ENCODE measurements at places on chromosomes 6 and 20. TPM values are rescaled to one million over a fixed set of nuclear protein-coding genes. Genes with fewer than 3 reads are reported as not detected.
A peak's percentile ranks its signal among the peaks of the same experiment; 100 is the strongest.

Gene GMPR
- 19.5 TPM for total RNA-seq

Gene PACSIN1
- total RNA-seq: 0.66 TPM

Gene TGM2
- 60.2 TPM for total RNA-seq

- H3K36me3 ChIP-seq: peaks cover 64% of the 10 kb centered on the region
- peak; percentile 92 for DNase-seq
- no peaks in the 10 kb centered on the region for H3K27me3 ChIP-seq
- peak overlapping the region; percentile 84 for H3K27ac ChIP-seq
These were observed 13.9 kb downstream of the DEF6 start for GRCh38 chr6:35311390-35312075.

GRCh38 chr20:39144757-39145156 lies 182.6 kb downstream of the DHX35 start:
- no peak overlapping the region for H3K4me3 ChIP-seq
- peaks cover 4% of the 10 kb centered on the region for H3K27me3 ChIP-seq
- no peaks in the 10 kb centered on the region for H3K36me3 ChIP-seq
- no peak for DNase-seq
- no peaks in the 10 kb centered on the region for H3K4me1 ChIP-seq
- H3K27ac ChIP-seq: no peak overlapping the region

- no peak for DNase-seq
- no peaks in the 10 kb centered on the region for H3K27me3 ChIP-seq
- H3K4me1 ChIP-seq: peaks cover 35% of the 10 kb centered on the region
- peak overlapping the region; percentile 41 for H3K27ac ChIP-seq
- no peaks in the 10 kb centered on the region for H3K36me3 ChIP-seq
These were observed 25.8 kb downstream of the LY86 start for GRCh38 chr6:6614096-6614982.

DNA sequence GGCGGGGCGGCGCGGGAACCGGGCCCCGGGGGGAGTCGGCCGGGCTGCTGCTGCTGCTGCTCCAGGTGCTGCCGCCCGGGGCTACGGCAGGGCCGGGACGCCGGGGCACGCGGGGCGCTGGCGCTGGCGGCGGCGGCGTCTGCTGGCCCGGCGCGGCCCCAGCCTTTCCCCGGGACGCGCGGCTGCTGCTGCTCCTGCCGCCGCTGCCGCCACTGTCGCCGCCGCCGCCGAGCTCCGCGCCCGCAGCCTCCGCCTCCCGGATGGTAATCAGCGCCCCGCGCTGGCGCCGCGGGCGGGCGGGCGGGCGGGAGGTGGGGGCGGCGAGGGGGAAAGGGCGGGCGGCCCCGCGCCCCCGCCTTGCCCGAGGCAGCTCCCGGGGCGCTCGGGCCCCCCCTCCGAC lies 306 bp downstream of the EBF4 start:
- no peak overlapping the region for H3K27ac ChIP-seq
- peak; percentile 72 for DNase-seq
- peaks cover 16% of the 10 kb centered on the region for H3K27me3 ChIP-seq

GRCh38 chr6:12096342-12096741 lies 84.2 kb downstream of the HIVEP1 start:
- H3K27ac ChIP-seq: no peak overlapping the region
- H3K4me1 ChIP-seq: peaks cover 3% of the 10 kb centered on the region
- no peak overlapping the region for H3K4me3 ChIP-seq
- DNase-seq: no peak

- H3K27me3 ChIP-seq: no peaks in the 10 kb centered on the region
- no peak for DNase-seq
- no peaks in the 10 kb centered on the region for H3K36me3 ChIP-seq
- H3K4me3 ChIP-seq: no peak overlapping the region
These were observed 238.7 kb downstream of the EYS start for GRCh38 chr6:65468307-65468706.

GRCh38 chr6:11410539-11411307 lies 126.8 kb upstream of the TMEM170B start:
- peaks cover 13% of the 10 kb centered on the region for H3K4me1 ChIP-seq
- H3K36me3 ChIP-seq: no peaks in the 10 kb centered on the region
- no peak overlapping the region for H3K27ac ChIP-seq
- DNase-seq: no peak

DNA sequence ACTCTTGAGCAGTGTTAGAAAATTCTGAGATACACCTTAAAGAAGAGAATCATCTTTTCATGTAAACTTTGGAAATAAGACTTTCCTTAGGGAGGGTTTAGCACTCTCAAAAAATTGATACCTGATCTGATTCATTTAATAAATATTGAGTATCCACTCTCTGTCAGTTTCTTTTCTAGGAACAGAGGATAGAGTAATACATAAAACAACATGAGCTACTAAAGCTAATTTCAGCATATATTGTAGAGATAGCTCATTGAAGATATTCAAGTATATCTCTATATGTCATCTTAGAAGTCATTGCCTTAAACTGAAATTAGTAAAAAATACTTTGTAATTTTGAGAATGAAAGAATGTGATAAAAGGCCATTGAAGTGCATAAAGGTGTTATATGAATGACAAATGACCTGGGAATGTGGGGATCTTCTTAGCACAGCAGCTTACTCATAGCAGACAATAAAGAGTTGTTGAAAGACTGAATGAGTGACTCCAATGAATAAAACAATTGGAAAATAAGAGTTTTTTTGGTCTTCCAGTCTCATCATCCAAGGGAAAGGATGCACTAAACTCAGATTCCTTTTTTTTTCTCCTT lies 29.2 kb downstream of the RHAG start:
- no peak overlapping the region for H3K4me3 ChIP-seq
- DNase-seq: no peak
- H3K36me3 ChIP-seq: no peaks in the 10 kb centered on the region
- H3K4me1 ChIP-seq: no peaks in the 10 kb centered on the region

- H3K27ac ChIP-seq: no peak overlapping the region
- no peak for DNase-seq
- H3K4me3 ChIP-seq: no peak overlapping the region
- H3K36me3 ChIP-seq: peaks cover 26% of the 10 kb centered on the region
- H3K27me3 ChIP-seq: no peaks in the 10 kb centered on the region
- H3K4me1 ChIP-seq: no peaks in the 10 kb centered on the region
These were observed 85.8 kb downstream of the DZANK1 start for GRCh38 chr20:18380908-18381529.

GRCh38 chr6:29631860-29632731 lies 887 bp downstream of the GABBR1 start:
- H3K36me3 ChIP-seq: no peaks in the 10 kb centered on the region
- H3K4me1 ChIP-seq: peaks cover 27% of the 10 kb centered on the region
- H3K4me3 ChIP-seq: peak overlapping the region; percentile 76
- DNase-seq: peak; percentile 91

GRCh38 chr20:39563349-39563748 lies 601.2 kb downstream of the DHX35 start:
- DNase-seq: no peak
- no peak overlapping the region for H3K4me3 ChIP-seq
- no peaks in the 10 kb centered on the region for H3K36me3 ChIP-seq
- H3K4me1 ChIP-seq: no peaks in the 10 kb centered on the region
- no peaks in the 10 kb centered on the region for H3K27me3 ChIP-seq

GRCh38 chr6:2355150-2355549 lies 109.7 kb upstream of the GMDS start:
- no peaks in the 10 kb centered on the region for H3K36me3 ChIP-seq
- no peak overlapping the region for H3K27ac ChIP-seq

GRCh38 chr20:49569411-49570115 lies 1.6 kb upstream of the PTGIS start:
- DNase-seq: no peak
- peaks cover 36% of the 10 kb centered on the region for H3K27me3 ChIP-seq
- H3K4me1 ChIP-seq: peaks cover 7% of the 10 kb centered on the region

DNA sequence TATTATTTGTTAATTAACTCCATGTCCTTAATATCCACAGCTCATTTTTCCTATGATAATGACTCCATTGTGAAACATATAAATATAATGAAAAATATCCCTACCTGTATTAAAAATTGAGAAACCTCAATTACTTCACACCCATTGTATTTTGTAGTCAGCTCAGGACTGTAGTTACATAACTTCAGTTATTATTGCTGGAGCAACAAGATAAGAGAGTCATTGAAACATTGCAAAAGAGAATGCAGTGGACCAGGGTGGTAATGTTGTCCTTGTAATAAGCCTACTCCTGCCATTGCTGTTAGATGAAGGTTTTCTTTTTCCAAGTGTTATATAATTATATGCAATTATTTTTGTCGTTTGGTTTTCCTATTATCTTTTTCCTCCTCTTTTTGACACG lies 184.4 kb downstream of the PRL start:
- no peaks in the 10 kb centered on the region for H3K36me3 ChIP-seq
- no peak for DNase-seq
- H3K27me3 ChIP-seq: no peaks in the 10 kb centered on the region
- no peaks in the 10 kb centered on the region for H3K4me1 ChIP-seq

All from spleen (tissue), 13 donors.